ENCODE measurements at places on chromosomes 7 and 10. TPM values are rescaled to one million over a fixed set of nuclear protein-coding genes. Genes with fewer than 3 reads are reported as not detected.
A peak's percentile ranks its signal among the peaks of the same experiment; 100 is the strongest.

DNA sequence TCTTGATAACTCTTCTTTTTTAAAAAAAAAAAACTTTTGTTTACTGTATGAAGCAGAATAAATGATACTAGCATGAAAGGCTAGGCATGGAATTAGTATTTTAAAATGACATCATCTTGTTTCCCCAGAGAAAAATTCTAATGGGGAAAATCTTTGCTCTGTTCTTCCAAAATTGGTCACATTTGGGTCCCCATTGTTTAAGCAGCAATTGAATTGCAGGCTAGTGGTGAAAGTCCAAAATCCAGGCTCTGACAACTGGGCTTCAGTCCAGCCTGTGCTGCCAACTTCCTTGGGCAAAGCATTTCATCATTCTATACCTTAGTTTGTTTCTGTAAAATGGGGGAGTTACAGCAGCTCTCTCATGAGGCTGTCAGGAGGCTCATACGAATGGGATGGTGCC, 726.4 kb downstream of the KCNMA1 start:
- peak; percentile 29 for DNase-seq

GRCh38 chr7:1671594-1672451, 1.7 kb downstream of the ELFN1 start:
- DNase-seq, result no peak

- DNase-seq, result no peak
These were observed 85.6 kb downstream of the NEUROD6 start for GRCh38 chr7:31254926-31255325.

DNA sequence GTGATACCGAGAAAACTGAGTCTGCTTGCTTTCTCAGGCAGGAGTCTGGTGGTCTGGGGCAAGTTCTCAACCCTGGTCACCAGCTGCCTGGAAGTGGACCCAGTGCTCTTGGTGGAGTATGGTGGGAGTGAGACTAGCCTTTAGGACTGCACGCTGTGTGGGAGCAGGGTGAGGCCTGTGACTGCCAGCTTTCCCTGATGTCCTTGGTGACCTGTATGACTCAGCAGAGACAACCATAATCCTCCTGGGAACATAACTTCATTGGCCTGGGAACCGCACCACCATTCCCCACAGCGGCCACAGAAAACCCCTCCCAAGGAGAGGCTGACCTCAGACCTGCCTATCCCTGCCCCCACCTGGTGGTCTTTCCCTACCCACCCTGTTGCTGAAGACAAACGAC, 139.5 kb upstream of the CHRM2 start:
- no peak for DNase-seq

- no peak for DNase-seq
These were observed 490.5 kb upstream of the ANKRD30A start for GRCh38 chr10:36634916-36635315.

GRCh38 chr10:110803830-110804338, 67.8 kb upstream of the PDCD4 start:
- peak; percentile 43 for DNase-seq

GRCh38 chr10:102815790-102816549, 21.2 kb downstream of the CYP17A1 start:
- DNase-seq, result peak; percentile 15

The ANXA8L1 gene
- total RNA-seq, result not detected

The TUBGCP2 gene
- total RNA-seq, result 77.1 TPM

The AGK gene
- total RNA-seq, result 31.9 TPM

The HIF1AN gene
- 6.4 TPM for total RNA-seq

The OSBPL3 gene
- total RNA-seq, result 42.7 TPM

Measured in renal cortical epithelial cell (primary cell).